ENCODE measurements at places on chromosomes 2 and 18. TPM values are rescaled to one million over a fixed set of nuclear protein-coding genes. Genes with fewer than 3 reads are reported as not detected.

MROH2A gene
- not detected for total RNA-seq

ZBTB14 gene
- 10.9 TPM for total RNA-seq

REG3G gene
- not detected for total RNA-seq

ARL4C gene
- 7.7 TPM for total RNA-seq

FLACC1 gene
- total RNA-seq, result not detected

Measured in tracheal epithelial cell (primary cell).